ENCODE measurements at places on chromosomes 1 and 21.
A peak's percentile ranks its signal among the peaks of the same experiment; 100 is the strongest.

DNA sequence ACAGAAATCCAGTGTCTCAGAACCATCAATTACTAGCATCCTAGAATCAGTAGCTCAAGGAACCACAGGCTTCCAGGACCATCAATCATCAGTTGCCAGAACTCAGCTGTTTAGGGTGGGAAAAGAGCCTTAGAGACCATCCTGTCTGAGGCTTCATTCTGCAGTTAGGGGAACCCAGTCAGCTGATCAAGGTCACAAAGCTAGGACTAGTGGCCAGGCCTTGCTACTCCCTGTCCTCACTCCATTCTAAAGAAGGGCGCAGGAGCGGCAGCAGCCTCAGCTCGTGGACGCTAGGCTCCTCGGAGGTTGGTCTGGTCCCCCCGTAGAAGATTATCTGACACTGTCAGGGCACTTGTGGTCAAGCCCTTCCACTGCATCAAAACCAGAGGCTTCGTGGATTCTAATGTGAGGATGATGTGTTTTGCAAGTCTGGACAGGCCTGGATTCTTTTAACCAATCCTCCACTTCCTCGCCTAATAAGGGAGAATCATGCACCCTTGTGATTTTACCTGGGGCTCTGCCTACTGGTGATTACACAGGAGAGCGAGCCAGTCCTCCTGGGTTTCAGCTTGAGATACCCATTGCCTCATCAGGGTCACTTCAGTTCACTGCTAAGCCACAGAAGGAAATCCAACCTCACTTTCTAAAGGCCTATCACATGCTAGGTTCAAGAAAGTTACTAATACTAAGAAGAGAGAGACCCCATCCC, 41.7 kb upstream of the IFFO2 start:
- DNase-seq: no peak

- peak; percentile 60 for DNase-seq
Observed at GRCh38 chr1:206608108-206608698, 4.1 kb downstream of the EIF2D start.

DNA sequence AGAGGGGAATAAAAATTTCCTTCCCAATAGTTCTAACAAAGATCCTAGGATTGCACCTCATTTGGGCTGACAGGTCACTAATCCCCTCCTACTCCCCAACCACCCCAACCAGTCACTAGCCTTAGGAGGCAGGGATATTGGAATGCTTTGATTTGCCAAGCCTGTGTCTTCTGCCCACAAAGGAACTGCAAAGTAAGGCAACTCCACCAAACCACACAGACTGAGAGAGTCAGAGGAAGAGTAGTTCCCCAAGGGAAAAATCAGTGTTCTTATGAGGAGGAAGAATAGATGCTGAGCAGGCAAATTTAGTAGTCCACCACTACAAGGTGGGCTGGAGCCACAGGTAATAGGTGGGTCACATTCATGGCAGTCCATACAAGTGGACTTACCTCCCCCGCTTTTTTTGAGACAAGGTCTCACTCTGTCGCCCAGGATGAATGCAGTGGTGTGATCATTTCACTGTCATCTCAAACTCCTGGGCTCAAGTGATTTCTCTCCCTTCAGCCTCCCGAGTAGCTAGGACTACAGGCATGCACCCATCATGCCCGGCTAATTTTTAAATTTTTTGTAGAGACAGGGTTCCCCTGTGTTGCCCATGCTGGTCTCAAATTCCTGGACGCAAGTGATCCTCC, 3.7 kb upstream of the TMEM39B start:
- DNase-seq: no peak

GRCh38 chr1:145927916-145928643, 796 bp upstream of the RBM8A start:
- DNase-seq: no peak

DNA sequence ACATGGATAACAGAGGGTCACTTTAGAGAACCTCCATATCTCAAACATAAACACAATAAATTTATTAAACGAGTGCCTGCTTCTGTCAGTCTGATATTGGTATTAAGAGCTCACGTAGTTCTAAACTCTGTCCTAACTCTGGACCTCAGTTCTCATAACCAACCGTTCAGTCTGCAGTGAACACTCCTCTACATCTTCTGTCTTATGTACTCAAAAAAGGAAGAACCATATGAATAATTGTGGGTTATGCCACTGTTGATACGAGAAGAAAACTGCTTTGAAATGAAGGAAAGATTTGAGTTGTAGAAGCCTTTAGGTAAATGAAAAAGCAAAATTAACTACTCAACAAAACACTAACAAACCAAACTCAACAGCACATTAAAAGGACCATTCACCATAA, 53.7 kb downstream of the DPYD start:
- DNase-seq: no peak

DNA sequence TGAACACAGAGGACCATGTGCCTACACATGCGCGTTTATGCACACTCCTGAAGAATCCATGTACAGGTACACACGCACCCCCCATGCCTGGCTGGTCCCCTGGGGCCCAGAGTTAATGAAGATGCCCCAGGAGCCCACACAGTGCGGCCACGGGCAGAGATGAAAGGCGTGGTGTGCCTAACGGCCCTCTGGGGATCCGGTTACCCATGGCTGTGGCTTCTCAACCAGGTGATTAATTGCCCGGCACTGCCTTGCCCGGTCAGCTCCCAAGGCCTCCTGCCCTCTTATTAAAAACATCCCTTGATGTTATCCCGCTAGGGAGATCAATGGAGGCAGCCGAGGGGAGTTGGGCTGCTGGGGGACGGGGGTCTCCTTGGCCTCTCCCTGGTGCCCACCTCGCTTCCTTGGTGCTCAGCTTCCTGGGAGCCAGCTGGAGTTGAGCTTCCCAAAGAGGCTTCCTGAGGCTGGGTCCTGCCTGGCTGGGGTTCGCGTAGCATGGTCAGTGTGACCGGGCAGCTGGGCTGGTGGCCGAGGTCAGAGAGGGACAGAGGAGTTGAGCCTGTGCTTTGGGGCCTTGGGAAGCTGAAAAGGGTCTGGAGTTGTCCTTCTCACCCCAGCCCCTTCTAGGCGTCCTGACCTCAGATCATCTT, 75.0 kb upstream of the WNT4 start:
- DNase-seq: no peak

DNA sequence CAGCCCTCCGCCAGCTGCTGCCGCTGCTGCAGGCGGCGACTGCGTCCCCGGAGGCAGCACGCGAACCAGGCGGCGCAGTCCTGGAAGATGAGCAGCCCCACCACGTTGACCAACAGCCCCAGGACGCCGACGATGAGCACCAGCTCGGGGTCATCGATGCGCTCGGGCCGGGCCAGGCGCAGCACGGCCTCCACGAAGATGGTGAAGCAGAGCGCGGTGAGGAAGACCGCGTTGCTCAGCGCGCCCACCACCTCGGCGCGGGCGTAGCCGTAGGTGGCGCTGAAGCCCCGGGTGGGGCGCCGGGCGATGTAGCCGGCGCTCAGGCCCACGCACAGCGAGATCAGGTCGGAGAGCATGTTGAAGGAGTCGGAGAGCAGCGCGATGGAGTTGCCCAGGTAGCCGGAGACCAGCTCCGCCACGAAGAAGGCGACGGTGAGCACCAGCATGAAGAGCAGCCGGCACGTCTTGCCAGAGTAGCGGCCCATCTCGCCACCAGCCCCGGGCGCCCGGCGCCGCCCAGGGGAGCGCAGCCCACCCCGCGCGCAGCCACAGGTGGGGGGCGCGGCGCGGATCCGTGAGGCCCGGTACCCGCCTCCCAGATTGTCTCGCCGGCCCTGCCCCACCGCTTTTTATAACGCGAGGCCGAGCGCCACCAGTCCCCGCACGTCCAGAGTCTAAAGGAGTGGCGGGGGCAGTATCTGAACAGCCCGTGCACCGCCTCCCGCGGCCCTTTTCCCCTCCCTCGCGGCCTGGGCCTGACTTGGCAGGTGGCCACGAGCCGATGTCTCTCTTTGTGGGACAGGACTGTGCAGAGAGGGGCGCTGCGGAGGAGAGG, at the start of gene SLC30A10:
Gene SLC30A10 (minus strand): TSS at position 602 of the 835 bp plus-strand sequence. CDS start 117 bp downstream, at position 485.
- peak; percentile 41 for DNase-seq

- DNase-seq: peak; percentile 47
Observed at GRCh38 chr1:226100436-226101391, 38.2 kb downstream of the H3-3A start.

DNA sequence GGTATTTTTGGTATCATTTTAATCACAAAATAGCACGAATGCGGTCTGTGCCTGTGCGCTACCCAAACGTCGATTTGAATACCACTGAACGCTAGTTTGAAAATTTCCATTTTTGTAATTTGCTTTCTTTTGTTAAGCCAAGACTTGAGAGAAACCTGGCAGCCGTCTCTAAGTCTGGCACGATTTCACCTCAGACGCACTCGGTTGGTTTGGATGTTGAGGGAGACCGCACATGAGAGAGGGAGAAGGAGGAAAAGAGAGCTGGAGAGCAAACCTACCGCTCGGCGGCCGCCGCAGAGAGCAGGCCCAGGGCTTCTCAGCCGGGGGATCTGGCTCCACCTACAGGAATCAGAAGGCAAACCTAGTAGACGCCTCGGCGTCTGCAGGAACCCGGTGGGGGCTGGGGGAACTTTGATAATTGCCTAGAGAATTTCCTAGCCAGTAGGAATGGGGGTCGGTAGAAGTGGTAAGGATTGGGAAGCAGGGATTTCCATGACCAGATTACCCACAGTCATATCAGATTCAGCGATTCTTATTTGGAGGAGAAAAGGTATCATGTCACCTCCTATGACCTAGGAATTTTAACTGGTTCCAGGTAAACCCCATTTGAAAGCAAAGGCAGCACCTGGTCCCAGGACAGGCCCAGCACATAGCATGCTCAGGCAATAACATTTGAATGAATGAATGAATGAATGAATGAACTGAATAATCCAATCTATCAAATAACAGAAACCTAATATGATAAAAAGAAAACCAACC, 83.2 kb downstream of the TM2D1 start:
- peak; percentile 57 for DNase-seq

- no peak for DNase-seq
Observed at GRCh38 chr1:94739521-94740061, 80.6 kb upstream of the SLC44A3 start.

GRCh38 chr1:224799083-224799482, 130.4 kb upstream of the DNAH14 start:
- no peak for DNase-seq

DNA sequence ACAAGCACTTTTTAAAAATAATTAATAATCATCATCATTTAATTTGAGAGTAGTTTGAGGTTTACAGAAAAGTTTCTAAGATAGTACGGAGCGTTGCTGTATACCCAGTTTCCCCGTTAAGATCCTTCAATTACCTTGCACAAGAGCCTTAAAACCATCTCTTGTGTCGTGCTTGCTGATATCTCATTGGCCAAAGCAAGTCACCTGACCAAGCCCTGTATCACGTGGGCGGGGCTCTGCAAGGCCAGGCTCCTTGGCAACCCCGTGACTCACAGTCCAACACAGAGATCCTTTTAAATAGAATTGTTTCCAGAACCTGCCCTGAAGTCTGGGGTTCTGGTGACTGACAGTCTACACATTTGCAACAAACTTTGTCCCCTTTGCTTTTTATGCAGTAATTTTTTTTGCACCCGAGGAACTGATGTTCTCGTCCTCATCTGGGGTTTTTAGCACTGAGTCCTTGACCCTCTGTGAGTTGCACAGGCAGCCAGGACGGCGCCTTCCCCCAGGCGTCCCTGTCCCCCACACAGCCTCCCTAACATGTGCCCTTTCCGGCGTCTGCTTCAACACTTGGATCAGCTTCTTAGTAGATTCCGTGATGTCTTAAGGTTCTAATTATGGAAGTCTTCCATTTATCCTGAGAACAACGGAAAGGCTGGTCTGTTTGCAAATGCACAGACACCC, 183.3 kb upstream of the TMEM51 start:
- DNase-seq: peak; percentile 77

- no peak for DNase-seq
Observed at GRCh38 chr1:172400722-172401105, 19.8 kb upstream of the C1orf105 start.

DNA sequence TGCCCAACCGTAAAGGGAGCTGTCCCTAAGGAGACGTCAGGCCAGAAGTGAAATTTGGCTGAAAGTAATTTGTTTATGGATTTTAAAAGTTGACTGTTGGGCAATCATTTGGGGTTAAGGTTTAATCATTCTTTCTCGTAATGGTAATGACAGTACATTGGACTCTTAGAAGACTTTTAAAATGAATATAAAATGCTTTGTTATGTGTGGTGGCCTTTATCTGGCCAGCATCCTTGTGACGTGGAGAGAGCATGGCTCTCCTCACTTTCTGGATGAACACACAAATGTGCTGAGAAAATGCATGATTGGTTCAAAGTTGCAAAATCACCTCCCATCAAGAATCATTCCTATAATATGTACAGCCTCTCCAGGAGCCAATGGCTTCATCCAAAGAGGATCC, 160.2 kb downstream of the DHRS3 start:
- DNase-seq: no peak

GRCh38 chr1:230853731-230854130, 14.6 kb downstream of the C1orf198 start:
- DNase-seq: no peak

DNA sequence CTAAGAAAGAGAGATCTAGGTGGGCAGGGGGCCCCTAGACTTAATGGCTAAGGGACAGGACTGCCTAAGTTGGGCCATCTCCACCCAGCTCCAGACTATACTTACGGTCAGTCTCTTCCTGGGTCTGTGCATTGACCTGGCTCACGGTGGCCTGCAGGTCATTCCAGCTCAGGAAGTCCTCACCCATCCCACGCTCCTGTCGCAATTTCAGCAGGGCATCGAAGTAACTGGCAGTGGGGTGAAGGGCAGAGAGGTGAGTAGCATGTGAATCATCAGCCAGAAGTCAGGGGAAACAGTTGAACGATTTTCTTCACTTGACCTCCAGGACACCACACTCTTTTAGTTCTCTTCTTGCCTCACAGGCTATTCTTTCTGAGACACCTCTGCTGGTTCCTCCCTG, 20.5 kb downstream of the IQGAP3 start:
- DNase-seq: peak; percentile 29

DNA sequence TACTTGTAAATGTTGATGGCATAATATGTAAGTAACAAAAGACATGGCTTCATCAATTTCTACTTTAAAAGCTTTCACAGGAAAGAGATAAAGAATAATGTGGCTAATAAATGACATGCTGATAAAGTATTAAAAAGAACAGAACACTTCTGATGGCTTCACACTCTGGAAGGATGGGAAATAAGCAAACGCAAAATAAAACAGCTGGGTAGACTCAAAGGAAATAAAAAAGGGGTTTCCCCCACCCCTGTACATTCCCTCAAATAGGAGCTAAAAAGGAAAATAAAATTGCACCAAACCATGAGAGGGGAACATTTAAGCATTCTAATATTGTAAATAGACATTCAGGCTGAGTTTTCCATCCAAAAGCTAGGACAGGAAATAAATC, 27.0 kb upstream of the DYRK1A start:
- no peak for DNase-seq

DNA sequence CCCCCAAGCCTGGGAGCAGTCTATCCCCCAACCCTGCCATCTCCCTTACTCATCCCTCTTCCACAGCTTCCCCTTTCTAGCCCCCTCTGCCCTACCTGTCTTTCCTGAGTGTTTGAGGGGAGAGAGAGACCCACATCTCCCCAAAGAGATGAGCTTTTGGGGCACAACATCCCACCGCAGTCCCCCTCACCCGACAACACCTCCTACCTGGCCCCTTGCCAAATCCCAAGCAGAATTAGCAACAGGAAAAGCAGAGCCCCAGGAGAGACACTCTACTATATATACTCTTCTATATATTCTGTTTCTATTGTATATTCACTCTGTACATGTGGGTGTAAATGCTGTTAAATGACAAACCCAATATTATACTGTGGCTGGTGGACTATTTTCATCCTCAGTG, 9.9 kb upstream of the KCNC4 start:
- DNase-seq: no peak

- DNase-seq: no peak
Observed at GRCh38 chr1:192824511-192824910, 15.7 kb downstream of the RGS2 start.
